ENCODE measurements at places on chromosomes 3 and 15.

GRCh38 chr3:55362210-55362960, 124.7 kb downstream of the WNT5A start:
- no peak for DNase-seq

- DNase-seq: no peak
These were observed 28.0 kb downstream of the MYZAP start for GRCh38 chr15:57619746-57620145.

DNA sequence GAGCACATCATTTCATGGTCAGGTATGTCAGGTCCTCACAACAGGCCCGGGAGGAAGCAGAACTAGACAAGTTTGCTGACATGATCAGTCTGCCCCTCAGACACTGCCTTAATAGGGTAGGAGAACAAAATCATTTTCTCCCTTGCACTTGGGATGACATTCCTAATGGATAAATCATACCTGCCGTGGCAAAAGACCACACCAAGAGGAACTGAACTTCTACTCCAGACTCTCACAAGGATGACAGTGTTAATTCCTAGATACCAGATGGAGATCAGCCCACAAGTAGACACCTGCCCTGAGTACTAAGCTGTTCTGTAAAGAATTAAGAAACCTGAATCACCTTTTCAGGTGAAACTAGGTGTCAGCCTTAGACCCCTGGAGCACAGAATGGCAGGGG, 19.5 kb downstream of the SIAH2 start:
- no peak for DNase-seq

- DNase-seq: no peak
These were observed 105.2 kb downstream of the EPHA3 start for GRCh38 chr3:89212619-89213018.

GRCh38 chr3:72810659-72811434, 37.4 kb downstream of the SHQ1 start:
- DNase-seq: no peak

DNA sequence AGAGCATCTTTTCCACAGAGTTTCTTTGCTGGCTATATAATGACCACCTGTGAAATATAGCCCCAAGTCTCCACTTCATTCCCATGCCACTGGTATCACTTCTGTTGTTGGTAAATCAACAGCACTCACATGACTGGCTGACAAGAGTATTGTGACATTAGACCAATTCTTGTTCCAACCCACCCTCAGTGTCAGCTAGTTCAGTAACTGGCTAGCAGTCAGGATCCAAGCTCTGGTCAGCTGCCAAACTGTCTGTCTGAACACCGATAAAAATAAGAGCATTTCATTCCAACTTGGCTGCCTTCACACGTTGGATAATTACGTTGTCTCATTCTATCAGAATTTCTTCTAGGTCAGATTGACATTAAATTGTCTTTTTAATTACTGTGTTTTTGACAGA, 166.5 kb downstream of the USP13 start:
- no peak for DNase-seq

DNA sequence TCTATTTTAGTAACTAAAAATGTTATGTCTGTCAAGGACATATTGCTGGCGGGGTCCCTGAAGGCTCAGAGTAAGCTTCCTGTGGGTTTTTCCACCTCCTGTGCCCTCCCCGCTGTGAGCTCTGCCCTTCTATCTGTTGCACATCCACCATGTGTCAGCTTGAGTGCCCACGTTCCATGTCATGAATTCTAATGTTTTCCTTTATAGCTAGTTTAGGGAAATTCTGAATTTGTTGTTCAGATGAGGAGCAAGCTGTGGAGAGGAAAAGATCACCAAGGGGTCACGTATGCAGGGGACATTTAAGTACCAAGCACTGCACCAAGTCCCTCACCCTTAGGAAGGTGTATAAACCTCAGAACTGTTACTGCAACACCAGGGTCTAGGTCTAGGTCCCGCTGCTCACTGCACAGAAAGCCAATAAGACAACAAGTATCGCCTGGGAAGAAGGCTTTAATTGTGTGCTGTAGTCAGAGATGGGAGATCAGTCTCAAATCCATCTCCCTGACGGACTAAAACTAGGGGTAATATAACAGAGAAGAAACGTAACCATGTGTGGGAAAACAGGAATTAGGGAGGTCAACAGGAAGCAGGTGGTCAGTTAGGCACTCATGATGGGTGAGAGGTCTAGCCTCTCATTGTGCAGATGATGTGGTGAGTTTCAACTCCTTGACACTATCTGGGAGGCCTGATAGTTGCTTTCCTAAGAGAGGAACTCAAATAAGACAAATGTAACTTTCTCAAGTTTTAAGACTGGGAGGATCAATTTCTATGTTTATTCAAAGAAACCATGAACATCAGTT, 9.7 kb downstream of the GP9 start:
- DNase-seq: no peak

- no peak for DNase-seq
These were observed 15.7 kb upstream of the AEN start for GRCh38 chr15:88605189-88606069.

- no peak for DNase-seq
These were observed 281.8 kb upstream of the TGFBR2 start for GRCh38 chr3:30324587-30324986.

DNA sequence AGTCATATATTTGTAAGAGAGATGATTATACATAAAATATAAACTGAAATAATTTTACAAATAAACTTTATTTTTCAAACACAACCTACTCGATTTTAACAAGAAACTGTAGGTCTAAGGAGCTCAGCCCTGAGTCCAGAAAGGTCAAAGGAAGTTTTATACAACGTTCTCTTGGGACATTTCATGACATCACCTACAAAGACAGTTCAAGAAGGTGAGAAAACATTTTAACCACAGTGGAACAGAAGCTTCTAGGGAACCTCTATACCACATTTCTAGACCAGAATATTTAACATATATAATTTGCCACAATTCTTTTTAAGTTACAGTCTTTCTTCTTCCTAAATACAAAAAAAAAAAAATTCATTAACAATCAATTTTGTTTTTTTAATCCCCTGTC, 40.1 kb downstream of the CBLB start:
- DNase-seq: no peak

GRCh38 chr3:20405744-20406143, 219.7 kb upstream of the SGO1 start:
- DNase-seq: no peak

- no peak for DNase-seq
These were observed 710 bp downstream of the TJP1 start for GRCh38 chr15:29821416-29822099.

GRCh38 chr15:70726753-70727152, 36.6 kb downstream of the UACA start:
- DNase-seq: no peak

GRCh38 chr3:195956577-195956976, 48.2 kb upstream of the TNK2 start:
- DNase-seq: no peak

DNA sequence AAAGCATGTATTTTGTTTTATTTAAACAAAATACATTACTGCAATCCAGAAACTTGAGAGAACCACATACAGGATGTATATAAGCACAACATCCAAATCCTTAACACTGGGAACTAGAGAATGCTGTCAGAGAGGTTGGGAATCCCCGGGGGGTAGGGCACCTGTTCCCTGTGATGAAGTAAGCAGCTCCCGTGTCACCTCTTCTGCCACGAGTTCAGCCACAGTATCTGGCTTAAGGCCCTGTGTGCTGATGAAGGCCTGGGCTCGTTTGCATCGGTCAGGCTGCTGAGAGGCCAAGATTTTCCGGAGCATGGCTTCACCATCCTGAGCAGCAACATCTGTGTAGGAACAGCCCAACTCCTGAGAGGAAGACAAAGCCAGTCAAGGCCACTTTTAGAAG, 36.4 kb downstream of the EIF3J start:
- DNase-seq: no peak

DNA sequence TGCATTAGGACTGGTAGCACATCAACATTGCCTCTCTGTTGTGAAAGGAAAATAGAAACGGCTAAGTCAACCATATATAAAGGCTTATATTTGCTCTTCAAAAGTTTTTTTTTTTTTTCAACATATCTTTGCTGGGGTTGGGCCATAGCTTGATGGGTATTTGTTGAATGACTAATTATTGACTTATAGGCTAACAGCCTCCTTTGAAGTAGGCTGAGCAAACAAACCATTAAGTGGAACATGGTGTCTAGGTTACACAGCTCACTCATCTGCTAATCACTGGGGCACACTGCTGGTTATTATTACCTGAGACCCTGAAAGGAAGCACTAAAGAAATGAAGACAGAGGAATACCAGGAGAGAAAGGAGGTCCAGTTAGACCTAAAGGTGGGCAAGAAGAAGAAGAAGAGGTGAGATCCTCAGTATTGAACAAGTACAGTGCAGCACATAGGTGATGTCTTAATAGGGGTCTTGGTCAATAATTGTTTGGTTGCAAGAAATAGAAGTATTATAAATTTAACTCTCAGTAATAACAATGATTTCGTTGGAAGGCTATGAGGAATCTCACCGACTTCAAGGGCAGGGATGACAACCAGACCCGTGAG, 139.4 kb downstream of the RPLP1 start:
- no peak for DNase-seq

DNA sequence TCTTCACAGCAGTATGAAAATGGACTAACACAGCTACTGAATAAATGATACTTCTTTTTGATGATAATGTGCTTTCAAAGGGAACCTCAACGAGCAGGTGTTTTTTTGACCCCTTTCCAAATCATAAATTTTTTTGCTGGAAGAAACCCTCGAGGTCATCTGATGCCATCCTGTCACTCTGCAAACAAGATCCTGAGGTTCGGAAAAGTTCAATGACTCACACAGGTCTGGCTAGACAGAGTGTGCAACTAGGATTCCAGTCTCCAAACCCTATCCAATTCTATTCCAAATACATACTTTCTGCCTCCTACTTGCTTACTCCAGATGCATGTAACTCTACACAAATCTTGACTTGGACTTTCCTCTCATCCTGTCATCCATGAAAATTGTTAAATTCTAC, 124.7 kb downstream of the NEDD4 start:
- no peak for DNase-seq

DNA sequence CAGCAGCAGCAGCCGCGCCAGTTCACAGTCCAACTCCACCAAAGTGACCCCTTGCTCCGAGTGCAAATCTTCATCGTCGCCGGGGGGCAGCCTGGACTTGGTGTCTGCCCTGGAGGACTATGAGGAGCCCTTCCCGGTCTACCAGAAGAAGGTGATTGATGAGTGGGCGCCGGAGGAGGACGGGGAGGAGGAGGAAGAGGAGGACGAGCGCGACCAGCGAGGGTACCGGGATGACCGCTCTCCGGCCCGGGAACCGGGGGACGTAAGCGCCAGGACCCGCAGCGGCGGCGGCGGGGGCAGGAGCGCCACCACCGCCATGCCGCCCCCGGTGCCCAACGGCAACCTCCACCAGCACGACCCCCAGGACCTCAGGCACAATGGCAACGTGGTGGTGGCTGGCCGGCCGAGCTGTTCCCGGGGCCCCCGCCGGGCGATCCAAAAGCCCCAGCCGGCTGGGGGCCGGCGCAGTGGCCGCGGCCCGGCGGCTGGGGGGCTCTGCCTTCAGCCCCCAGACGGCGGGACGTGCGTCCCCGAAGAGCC, 224.1 kb upstream of the IL12A start:
- no peak for DNase-seq

- no peak for DNase-seq
These were observed 257.9 kb downstream of the UACA start for GRCh38 chr15:70505411-70505919.

- no peak for DNase-seq
These were observed 58.5 kb downstream of the NEK10 start for GRCh38 chr3:27310688-27311087.

DNA sequence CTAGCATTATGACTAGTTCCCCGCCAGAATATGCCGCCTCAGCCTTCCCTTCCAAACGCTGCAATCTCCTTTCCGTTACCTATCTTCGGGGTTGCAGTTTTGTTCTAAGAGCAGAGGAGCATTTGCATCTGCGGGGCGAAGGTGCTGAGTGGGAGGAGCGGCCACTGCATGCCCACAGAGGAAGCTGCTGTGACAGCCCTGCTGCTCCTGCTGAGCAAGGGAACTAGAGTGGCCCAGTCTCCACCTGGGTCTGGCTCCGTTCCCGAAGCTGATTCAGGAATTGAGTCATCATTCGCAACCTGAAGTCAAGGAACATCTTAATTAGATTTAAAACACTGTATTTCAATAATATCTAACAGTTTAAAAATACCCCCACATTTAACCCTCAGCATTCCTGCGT, 98.2 kb upstream of the TJP1 start:
- no peak for DNase-seq

GRCh38 chr3:177108648-177109047, 88.6 kb downstream of the TBL1XR1 start:
- DNase-seq: no peak

GRCh38 chr15:95291898-95292472, 1038.5 kb upstream of the NR2F2 start:
- DNase-seq: no peak

DNA sequence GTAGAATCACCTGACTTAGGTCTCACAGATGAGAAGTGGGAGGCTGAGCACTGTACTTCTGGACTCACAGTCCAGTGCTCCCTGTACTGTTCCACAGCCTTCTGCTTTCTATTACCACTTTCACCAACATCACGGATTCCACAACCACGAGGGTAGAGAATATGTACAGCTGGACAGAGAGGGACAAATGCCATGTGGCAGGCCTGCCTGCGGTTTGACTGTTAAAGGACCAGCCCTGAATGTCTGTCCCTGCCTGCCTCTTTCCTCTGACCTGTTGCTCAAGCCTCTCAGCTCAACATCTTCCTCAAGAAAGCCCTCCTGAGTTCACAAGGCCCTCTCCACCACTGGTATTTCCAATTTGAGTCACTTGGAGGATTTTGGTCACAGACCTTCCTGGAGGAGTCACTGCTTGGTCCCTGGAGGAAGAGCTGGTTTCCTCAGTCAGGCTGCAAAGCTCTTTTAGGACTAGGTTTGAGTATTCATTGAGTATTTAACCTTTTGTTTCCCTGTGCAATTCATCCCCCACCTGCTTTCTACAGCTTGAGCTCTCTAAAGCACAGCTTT, 49.1 kb downstream of the RAB11A start:
- DNase-seq: no peak

DNA sequence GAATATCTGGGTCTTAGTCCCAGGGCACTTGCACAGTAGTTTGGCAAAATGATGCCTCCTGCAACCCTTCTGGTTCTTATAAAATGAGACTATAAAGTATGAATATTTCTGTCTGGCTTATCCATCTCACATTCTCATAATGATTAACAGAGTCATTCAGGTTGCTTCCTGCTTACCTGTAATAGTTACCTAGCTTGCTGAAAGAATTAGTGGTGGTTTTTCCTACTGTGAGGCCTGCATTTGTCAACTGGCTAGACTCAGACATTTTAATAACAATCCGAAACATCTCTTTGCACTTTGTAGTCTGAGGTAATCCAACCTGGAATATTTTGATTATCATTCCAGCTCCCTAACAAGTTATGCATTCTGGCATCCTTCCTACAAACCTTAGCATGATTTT, 75.6 kb upstream of the POU1F1 start:
- no peak for DNase-seq
